T-helper 9 cell (primary cell): ENCODE measurements at places on chromosomes 16 and 17.

DNA sequence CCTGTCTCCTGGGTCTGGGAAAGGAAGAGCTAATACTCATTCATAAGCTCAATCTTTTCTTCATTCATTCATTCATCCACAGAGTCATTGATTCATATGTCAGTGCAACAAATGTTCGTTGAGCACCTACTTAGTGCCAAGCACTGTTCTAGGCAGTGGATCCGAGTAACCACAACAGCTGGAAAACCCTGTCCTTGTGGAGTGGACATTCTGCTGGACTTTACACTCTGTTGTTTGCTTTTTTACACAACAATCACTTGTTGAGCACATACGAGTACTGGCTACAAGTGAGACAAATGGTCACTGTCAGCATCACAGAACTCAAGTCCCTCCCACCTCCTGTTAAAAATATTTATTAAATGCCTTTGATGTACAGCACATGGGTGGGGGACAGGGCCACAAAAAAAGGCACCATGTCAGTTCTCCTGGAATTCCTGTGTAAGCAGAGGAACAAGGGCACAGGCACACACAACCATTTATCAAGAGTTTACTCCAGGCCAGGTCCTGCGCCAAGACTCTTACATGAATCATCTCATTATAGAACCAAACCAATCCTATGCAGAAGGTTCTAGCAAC lies 46.9 kb downstream of the TEKT5 start:
- no peak for DNase-seq

- DNase-seq = no peak
Observed at GRCh38 chr16:54174201-54174600, 112.4 kb downstream of the IRX3 start.

DNA sequence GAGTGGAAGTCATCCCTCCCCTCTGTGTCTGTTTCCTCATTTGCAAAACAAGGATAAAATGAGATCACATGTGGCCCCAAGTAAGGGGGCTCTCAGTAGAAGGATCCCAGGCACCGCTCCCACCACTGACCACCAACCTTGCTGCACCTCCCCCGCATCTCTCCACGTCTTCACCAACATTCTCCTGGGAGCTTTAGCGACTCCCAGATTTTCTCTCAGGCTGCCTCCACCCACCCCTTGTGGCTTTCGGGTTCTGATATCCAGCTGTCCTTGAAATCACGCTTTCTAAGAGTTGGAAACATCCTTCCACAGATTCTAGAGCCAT lies 16.4 kb upstream of the NTN1 start:
- DNase-seq = no peak

- no peak for DNase-seq
Observed at GRCh38 chr16:56357765-56358322, 67.5 kb downstream of the AMFR start.

GRCh38 chr16:74931445-74931844 lies 53.5 kb downstream of the WDR59 start:
- DNase-seq = no peak

DNA sequence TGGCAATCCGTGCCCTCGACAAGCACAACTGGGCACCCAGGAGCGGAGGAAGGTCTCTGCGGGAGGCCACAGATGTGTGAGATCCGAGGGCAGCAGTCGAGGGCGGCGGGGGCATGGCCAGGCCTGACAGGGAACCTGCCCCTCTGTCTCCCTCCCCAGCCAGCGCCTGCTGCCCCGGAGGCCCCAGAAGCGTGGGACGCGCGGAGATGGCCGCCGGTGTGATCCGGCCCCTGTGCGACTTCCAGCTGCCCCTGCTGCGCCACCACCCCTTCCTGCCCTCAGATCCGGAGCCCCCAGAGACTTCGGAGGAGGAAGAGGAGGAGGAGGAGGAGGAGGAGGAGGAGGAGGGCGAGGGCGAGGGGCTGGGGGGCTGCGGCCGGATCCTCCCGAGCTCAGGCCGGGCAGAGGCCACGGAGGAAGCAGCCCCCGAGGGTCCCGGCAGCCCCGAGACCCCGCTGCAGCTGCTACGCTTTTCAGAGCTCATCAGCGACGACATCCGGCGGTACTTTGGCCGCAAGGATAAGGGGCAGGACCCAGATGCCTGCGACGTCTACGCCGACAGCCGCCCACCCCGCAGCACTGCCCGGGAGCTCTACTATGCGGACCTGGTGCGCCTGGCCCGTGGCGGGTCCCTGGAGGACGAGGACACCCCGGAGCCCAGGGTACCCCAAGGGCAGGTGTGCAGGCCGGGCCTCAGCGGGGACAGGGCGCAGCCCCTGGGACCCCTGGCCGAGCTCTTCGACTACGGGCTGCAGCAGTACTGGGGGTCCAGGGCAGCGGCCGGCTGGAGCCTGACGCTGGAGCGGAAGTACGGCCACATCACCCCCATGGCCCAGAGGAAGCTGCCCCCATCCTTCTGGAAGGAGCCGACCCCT lies 1.7 kb downstream of the PERCC1 start:
- DNase-seq = no peak

GRCh38 chr16:66289051-66289680 lies 77.3 kb upstream of the CDH5 start:
- no peak for DNase-seq

GRCh38 chr16:14268073-14268472 lies 197.0 kb downstream of the MRTFB start:
- no peak for DNase-seq

DNA sequence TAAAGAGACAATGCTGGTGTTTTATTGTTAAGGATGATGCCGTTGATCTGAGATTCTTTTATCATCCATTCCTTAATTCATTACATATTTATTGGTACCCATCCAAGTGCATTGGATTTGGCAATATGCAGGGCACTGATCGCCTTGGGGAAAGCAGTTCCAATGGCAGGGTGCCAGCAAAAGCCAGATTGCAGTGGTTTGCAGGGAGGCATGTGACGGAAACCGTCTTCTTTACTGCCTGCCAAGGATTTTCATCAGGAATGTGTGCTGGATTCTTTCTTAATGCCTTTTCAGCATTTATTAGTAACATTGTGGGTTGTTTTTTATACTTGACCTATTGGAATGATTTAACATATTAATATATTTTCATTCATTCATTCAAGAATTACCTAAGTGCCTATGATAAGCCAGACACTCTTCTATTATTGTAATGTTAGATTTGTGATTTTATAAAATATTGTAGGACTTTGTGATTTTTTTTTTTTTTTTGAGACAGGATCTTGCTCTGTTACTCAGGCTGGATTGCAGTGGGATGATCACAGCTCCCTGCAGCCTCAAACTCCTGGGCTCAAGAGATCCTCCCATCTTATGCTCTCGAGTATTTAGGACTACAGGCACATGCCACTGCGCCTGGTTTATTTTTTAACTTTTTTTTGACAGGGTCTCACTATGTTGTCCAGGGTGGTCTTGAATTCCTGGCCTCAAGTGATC lies 93.4 kb upstream of the TNRC6A start:
- no peak for DNase-seq

- DNase-seq = no peak
Observed at GRCh38 chr16:303760-304505, 21.0 kb downstream of the PDIA2 start.

DNA sequence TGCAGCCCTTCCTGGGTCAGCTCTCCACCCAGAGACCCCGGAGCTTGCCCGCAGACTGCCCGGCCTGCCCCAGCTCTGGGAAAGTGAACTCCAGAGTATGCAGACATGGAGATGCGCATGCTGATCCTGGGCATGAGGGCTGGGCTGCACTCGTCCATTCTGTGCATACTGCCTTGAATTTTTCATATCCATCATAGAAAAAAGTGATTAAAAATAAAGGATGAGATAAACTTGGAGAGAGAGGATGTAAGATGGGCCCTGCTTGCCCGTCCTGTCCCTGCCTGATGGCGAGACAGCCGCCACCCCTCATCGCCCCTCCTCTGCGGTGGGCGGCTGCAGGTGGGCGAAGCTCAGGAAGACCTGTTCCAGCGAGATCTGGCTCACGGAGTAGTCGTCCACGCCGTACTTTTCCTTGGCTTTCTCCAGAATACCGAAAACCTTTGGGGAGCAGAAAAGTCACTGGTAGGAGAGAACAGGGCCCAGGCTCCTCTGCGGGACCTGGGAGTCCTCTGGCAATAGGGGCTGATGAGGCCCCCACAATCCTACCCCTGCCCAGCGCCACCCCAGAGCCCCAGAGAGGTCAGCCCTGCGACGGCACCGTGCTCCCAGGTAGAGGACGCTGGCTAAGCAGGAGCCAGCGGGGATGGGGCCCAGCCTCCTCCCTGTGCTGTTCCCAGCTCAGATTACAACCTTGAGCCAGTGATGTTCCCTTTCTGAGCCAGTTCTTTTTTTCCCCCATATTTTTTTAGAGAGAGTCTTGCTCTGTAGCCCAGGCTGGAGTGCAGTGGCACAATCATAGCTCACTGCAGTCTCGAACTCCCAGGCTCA lies 8.7 kb upstream of the RNPS1 start:
- no peak for DNase-seq

DNA sequence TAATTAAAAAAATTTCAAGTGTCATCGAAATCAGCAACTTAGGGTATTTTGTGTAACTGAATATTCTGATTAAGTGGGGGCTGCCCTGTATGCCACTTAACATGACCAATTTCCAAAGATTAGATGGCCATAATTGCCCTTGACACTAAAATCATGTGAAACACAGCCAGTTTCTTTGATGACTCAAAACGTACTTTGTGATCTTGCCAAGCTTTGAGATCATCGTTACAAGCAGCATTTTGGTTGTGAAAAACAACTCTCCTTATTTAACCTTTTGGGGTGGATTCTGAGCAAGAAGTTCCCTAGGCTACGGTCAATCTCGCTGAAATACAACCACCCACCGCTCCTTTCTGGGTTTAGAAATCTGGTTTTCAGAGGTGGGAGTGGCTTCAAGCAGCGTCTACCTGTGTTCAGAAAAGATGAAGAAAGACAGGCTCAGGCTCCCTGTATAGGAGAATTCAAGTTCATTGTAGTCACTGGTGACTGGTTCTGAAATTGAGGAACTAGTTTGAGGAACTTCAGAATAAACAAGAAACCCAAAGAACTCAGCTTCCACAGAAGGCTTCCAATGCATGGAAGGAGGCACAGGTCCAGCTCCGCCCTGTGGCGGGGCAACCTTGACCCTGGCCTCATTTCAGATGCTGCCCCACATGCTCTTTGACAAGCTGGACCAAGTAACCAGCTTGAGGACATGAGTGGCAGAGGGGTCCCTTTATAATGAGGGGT lies 9.4 kb downstream of the MAP3K14 start:
- DNase-seq = no peak

DNA sequence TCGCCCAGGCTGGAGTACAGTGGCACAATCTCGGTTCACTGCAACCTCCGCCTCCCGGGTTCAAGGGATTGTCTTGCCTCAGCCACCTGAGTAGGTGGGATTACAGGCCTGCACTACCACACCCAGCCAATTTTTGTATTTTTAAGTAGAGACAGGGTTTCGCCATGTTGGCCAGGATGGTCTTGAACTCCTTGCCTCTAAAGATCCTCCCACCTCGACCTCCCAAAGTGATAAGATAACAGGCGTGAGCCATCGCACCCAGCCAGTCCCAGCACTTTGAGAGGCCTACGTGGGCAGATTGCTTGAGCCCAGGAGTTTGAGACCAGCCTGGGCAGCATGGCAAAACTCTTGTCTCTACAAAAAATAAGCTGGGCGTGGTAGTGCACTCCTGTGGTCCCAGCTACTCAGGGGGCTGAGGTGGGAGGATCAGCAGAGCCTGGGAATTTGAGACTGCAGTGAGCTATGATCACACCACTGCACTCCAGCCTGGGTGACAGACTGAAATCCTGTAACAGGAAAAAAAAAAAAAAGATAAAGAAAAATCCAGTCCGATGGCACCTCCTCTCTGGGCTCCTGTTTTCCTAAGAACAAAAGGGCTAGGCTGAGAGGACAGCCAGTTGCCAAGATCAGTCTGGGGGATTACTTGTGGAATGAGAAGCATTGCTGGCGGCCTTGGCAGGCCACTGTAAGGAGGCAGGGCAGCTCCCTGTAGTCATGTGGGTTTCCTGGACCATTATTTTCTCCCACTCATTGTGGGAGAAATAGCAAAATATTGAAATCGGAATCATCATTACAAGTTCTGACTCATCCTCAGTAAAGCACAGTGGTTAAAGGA lies 3.0 kb upstream of the PIPOX start:
- DNase-seq = no peak

DNA sequence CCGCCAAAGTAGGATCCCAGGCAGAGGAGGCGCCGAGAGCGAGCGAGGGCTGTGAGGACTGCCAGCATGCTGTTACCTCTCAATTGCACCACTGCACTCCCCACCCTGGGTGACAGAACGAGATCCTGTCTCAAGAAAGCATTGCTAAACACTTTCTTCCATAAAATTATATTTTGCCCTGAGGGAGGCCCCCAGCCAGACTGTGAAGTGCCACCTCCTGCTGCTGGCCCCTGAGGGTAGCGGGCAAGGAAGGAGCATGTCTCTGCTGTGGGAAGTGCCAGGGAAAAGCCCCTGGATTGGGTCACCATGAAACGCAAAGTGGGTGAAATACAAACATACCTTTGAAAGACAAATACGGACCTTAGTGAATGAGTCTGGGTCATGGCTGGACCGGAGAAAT lies 78.0 kb upstream of the AMZ2 start:
- no peak for DNase-seq

GRCh38 chr16:939311-939710 lies 31.5 kb downstream of the LMF1 start:
- no peak for DNase-seq

DNA sequence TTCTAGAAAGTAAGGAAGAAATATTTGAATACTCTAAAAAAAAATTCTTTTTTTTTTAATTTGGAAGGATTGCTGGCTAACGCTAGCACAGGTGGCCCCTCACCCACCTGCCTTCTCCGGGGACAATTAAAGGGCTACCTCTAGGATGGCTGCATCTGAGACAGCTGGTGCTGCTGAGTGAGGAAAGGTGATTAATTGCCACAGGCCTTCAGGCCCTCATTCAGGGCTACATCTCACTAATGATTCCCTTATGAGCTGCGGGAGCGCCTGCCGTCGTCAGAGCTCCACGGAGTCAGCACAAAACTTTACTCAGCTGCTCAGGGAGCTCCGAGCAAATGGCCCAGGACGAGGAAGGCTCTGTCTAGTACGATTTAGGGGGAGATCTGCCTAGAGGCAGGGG lies 27.0 kb upstream of the AKTIP start:
- no peak for DNase-seq

GRCh38 chr17:60249290-60249826 lies 99.6 kb downstream of the CA4 start:
- no peak for DNase-seq

GRCh38 chr16:30949650-30950515 lies 1.0 kb downstream of the ORAI3 start:
- DNase-seq = no peak

DNA sequence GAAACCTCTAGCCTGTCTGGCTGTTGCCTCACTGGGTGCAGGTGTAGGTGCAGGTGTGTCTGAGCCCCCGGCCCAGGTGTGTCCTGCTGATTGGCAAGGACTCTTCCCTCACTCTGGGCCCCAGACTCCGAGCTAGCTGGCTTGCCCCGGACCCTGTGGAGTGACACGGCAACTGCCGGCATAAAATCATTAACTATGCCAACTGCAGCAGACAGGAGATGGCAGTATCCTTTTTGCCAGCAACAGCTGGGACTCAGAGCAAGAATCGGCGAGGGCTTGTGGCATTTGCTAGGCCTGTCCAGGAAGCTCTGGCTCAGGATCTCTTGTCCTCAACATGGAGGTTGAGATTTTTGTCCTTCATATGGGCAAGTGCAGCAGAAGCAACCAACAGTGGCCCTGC lies 20.8 kb downstream of the CIAPIN1 start:
- DNase-seq = no peak

GRCh38 chr16:81925016-81925415 lies 86.3 kb downstream of the SDR42E1 start:
- DNase-seq = no peak
